ENCODE measurements at places on chromosomes 11 and 22. TPM values are rescaled to one million over a fixed set of nuclear protein-coding genes. Genes with fewer than 3 reads are reported as not detected.

- peak; percentile 29 for DNase-seq
These were observed 37.9 kb upstream of the ARHGAP32 start for GRCh38 chr11:129230006-129230405.

DNA sequence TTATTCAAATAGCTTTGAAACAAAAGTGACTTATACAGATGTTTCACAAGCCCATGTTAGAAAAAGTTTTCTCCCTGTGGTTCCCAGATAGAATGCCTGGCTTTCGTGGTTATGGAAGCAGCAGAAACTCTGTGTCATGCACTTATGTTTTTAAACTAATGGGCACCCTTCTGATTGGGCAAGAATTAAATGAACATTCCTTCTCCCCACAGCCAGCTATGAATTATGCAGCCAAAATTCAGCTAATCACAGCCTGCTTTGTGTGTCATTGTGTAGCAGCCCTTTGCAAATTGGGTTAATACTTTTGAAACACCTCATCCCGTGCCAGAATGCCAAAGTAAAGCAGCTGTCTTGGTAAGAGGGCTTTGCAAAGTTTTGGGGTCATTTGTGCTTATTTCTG lies 46.9 kb downstream of the PANX1 start:
- DNase-seq = peak; percentile 76

- no peak for DNase-seq
These were observed 27.3 kb upstream of the CSNK2A3 start for GRCh38 chr11:11380340-11380739.

DNA sequence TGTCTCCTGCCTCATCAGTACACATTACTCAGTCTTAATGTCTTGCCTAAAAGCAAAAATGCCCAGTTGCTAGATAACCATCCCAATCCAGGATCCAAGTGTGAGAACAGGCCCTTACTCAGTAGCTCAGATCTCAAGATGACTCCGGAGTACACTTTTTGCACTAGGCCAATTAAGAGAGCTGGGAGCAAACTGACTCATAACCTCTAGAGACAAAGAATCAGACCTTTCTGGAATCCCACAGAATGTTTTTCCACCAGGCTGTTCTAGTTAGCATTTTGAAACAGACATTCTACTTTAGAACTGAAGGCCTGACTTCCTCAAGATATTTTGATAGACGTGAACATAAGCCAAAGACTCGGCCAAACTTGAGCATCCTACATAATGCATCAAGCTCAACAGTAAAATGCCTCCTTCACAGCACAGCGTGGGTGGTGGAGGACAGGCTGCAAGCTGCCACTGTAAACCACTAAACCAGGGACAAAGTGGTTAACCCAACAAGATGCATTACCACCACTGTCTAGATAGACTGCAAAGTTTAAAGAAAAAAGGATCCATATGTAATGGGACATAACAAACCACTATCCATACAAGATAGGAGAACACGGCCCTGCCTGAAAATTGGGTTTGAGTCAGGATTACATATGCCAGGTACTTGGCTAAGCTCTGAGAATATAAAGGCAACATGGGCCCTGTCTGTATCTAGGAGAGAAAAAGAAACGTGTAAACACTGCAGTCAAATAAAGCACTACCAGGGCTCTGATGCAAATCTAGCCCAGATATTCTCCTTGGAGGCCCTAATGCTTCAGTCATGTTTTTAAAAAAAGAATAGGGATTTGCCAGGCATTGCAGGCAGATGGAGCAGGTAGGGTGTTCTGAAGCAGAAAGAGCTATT lies 48.3 kb downstream of the MYH9 start:
- peak; percentile 91 for DNase-seq

DNA sequence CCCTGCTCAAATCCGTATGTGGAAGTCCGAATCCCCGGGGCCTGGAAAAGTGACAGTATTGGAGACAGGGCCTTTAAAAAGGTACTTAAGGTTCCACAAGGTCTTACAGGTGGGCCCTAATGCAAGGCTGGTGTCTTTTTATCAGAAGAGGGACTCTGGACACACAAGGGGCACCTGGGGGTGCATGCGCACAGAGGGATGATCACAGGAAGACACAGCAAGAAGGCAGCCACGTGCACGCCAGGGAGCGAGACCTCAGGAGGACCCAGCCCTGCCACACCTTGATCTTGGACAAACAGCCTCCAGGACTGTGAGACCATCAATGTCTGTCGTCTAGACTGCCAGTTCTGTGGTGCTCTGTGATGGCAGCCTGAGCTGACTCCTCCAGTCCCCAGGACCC lies 96.5 kb downstream of the SHANK2 start:
- no peak for DNase-seq

GRCh38 chr11:14065141-14065540 lies 102.6 kb downstream of the SPON1 start:
- DNase-seq = no peak

GRCh38 chr11:94803491-94803890 lies 35.3 kb downstream of the AMOTL1 start:
- no peak for DNase-seq

GRCh38 chr22:22023581-22024137 lies 41.1 kb upstream of the TOP3B start:
- DNase-seq = no peak

GRCh38 chr11:46984987-46985386 lies 48.4 kb downstream of the CSTPP1 start:
- no peak for DNase-seq

DNA sequence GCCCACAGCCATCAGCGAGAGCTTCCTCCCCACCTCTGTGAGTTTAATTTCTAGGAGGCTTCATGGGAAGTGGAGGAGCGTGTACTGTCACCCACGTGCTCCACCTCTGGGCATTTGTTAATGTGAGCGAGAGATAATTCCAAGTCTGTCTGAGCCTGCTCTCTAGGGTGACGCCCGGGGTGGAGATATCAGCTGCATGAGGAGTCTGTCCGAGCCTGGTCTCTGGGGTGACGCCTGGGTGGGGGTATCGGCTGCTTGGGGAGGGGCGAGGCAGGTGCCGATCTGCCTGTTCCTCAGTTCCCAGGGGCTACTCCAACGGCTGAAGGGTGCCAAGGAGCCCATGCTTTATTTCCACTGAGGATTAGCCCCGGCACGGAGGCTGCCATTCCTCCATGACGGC lies 735.0 kb downstream of the BRD1 start:
- no peak for DNase-seq

DNA sequence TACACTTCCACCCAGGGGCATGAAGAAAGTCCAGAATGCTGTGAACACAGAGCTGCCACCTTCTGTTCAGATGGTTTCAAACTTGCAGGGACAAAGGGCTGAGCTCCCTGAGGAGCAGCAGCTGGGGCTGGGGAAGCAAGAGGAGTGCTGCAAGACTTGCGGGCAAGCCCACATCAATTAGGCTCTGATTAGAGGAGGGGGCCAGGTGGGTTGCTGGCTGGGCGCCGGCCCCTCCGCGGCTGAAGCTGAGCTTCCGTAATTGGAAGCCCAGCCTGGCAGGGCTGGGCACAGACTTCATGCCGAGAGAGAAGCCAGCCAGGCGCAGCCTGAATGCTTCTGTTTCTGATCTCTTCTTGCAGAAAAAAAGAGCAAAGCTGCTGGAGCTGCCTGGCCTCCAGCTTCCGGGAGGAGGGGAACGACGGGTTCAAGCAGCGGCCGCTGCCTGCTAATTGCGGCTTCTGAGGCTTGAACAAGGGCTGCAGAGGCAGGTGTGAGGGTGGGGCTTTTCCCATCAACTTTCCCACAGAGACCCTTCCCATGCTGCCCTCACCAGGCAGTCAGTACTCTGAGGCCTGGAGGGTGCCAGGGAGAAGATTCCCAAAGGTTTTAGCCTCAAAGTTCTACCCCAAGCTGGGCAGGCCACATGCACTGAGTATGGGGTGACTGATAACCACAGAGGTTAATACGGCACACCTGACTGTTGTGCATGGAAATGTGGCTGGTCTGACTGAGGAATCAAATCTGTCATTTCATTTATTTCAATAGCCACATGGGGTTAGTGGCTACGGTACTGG lies 91.1 kb upstream of the LMO1 start:
- no peak for DNase-seq

- no peak for DNase-seq
These were observed 906.3 kb downstream of the DLG2 start for GRCh38 chr11:84720706-84721402.

GRCh38 chr11:23212807-23213206 lies 352.5 kb upstream of the CCDC179 start:
- no peak for DNase-seq

DNA sequence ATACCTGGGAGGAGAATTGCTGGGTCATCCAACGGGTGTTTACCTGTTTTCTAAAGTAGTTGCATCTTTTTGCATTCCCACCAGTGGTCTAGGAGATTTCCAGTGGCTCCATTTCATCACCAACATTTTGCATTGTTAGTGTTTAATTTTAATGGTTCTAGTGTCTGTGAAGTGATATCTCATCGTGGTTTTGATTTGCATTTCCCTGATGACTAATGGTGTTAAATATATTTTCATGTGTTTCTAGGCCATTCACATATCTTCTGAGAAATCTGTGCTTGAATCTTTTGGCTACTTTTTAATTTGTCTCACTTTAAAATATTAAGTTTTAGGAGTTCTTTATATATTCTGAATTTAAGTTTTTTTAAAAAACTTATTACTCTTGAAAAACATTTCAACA lies 439.6 kb downstream of the TMEM135 start:
- DNase-seq = no peak

DNA sequence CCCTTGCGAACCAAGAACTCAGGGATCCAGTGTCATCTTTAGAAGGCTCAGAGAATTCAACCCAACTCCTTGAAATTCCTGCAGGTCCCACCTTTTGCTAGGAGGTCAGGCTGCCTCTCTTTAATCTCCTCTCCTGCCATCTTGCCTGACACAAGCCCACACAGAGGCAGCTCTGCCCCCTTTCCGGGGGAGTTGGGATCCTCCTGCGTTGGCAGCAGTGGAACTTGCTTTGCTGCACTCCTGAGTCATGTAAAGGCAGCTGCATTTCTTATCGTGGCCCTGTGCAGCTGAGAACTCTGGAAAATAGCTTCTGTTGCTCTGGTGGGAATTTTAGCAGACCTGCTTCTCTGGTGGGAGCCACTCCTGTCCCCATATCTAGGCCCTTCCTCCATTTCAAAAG lies 142.3 kb upstream of the TBCEL start:
- no peak for DNase-seq

DNA sequence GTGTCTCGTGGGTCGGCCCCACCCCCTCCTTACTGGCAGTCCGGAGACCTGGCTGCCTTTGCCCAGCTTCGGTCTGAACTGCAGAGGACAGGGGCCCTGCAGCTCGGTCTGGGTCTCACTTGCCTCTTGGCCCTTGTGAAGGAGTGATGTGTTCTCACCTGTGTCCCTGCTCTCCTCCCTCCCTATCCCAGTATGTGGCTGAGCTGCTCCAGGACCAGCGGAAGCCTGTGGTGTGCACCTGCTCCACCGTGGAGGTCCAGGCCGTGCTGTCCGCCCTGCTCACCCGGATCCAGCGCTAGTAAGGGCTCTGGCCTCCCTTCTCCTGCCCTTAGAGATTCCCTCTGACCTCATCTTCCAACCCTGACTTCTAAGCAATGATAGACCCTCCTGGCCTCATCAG lies 35.7 kb upstream of the RAB1B start:
- DNase-seq = no peak

DNA sequence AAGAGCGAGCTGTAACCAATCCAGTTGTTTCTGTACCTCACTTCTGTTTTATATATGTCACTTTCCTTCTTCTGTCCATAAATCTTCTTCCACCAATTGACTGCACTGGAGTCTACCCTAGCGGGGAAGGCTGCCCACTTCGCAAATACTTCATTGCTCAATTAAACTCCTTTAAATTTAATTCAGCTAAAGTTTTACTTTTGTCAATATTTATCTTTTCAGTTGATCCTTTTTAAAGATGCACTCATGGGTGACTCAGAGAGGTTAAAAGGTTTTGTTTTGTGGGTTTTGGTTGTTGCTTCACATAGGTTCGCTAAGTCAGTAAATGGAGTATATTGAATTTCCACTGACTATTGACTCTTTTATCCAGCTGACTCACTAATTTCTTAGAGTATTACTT lies 597.2 kb downstream of the DLG2 start:
- DNase-seq = peak; percentile 18

GRCh38 chr22:19063581-19064353 lies 58.4 kb downstream of the DGCR2 start:
- no peak for DNase-seq

DNA sequence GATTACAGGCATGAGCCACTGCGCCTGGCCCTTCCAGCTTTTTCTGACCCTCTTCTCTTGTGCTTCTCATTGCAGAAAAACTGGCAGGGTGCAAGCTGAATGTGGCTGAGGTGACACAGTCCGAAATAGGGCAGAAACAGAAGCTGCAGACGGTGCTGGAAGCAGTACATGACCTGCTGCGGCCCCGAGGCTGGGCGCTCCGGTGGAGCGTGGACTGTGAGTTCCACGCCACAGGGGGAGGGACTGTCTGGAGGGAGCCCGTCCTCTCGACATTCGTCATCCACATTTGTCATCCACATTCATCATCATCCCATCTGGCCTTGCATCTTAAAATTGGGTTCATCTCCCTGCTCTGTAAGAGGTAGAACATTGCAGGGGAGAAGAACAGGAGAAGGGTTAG lies 49.3 kb upstream of the PARVG start:
- DNase-seq = no peak

- DNase-seq = no peak
These were observed 181.2 kb upstream of the API5 start for GRCh38 chr11:43130616-43131015.

DNA sequence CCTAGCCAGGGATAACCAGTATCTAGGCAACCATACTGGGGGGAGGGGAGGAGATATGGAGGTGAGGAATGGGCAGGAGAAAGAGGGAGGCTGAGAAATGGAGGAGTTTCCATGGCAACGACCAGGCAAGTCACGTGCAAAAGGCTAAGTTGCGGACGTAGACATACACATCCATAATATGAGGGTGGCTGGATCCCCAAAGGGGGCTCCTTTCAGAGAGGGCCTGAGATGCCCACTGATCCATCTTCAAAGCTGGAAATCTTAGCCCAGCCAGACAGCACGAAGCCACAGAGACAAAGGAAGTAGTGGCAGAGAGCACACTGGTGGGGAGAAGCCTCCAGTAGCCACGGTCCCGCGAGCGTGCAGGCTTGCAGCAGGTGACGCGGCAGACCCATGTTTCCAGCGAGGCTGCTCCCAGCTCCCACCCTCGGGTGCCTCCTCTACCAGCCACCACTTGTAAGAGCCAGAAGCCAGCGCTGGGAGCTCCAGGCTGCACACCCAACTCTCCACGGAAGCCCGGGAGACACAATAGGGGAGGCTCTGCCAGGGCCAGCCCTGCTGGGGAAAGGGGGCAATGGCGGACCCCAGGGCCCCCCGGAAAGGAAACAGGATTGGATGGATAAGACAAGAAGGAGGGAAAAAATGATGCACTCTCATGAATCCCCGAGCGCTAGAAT lies 938 bp downstream of the FXYD6 start:
- DNase-seq = no peak

- peak; percentile 83 for DNase-seq
These were observed 571 bp downstream of the C11orf24 start for GRCh38 chr11:68271023-68271780.

- DNase-seq = peak; percentile 97
These were observed 91.9 kb downstream of the LRRC32 start for GRCh38 chr11:76578654-76579055.

GRCh38 chr11:35796562-35796961 lies 134.0 kb downstream of the TRIM44 start:
- DNase-seq = peak; percentile 91

APOA4 gene
- not detected for total RNA-seq

SCGB2A2 gene
- total RNA-seq = not detected

EHF gene
- 0.68 TPM for total RNA-seq

OAF gene
- 47.0 TPM for total RNA-seq

MFNG gene
- total RNA-seq = not detected

MS4A6E gene
- not detected for total RNA-seq

CASP5 gene
- total RNA-seq = not detected

OR51I1 gene
- total RNA-seq = not detected

A4GALT gene
- total RNA-seq = 3.9 TPM

ANKK1 gene
- 0.24 TPM for total RNA-seq

ALG8 gene
- 87.5 TPM for total RNA-seq
